Parietal lobe (tissue), 2 donors: ENCODE measurements at places on chromosomes 13 and 19. TPM values are rescaled to one million over a fixed set of nuclear protein-coding genes. Genes with fewer than 3 reads are reported as not detected.

ZNF320 gene
- total RNA-seq = 38.2 TPM

APOC1 gene
- total RNA-seq = 0.94 TPM

CYP2A6 gene
- not detected for total RNA-seq

GDF15 gene
- 0.63 TPM for total RNA-seq

PRTN3 gene
- total RNA-seq = 0.94 TPM

FUT1 gene
- total RNA-seq = 0.31 TPM

LILRA1 gene
- not detected for total RNA-seq

UNC13A gene
- total RNA-seq = 48.5 TPM

KLK12 gene
- total RNA-seq = not detected

KIR2DL4 gene
- total RNA-seq = not detected

GFY gene
- not detected for total RNA-seq

NCR1 gene
- not detected for total RNA-seq

KASH5 gene
- total RNA-seq = not detected

ZNF565 gene
- 30.0 TPM for total RNA-seq

SUGT1 gene
- total RNA-seq = 98.0 TPM

ZNF224 gene
- 61.3 TPM for total RNA-seq

HCN2 gene
- 9.1 TPM for total RNA-seq

KLF2 gene
- 1.9 TPM for total RNA-seq

ZNF577 gene
- total RNA-seq = 78.3 TPM

ZNF234 gene
- total RNA-seq = 39.8 TPM

SPACA4 gene
- total RNA-seq = not detected

CD22 gene
- total RNA-seq = not detected

PNMA8B gene
- 14.4 TPM for total RNA-seq

TEX101 gene
- total RNA-seq = not detected

PCSK4 gene
- 3.8 TPM for total RNA-seq

CD33 gene
- 0.63 TPM for total RNA-seq
